ENCODE measurements at places on chromosomes 13 and 19.
A peak's percentile ranks its signal among the peaks of the same experiment; 100 is the strongest.

DNA sequence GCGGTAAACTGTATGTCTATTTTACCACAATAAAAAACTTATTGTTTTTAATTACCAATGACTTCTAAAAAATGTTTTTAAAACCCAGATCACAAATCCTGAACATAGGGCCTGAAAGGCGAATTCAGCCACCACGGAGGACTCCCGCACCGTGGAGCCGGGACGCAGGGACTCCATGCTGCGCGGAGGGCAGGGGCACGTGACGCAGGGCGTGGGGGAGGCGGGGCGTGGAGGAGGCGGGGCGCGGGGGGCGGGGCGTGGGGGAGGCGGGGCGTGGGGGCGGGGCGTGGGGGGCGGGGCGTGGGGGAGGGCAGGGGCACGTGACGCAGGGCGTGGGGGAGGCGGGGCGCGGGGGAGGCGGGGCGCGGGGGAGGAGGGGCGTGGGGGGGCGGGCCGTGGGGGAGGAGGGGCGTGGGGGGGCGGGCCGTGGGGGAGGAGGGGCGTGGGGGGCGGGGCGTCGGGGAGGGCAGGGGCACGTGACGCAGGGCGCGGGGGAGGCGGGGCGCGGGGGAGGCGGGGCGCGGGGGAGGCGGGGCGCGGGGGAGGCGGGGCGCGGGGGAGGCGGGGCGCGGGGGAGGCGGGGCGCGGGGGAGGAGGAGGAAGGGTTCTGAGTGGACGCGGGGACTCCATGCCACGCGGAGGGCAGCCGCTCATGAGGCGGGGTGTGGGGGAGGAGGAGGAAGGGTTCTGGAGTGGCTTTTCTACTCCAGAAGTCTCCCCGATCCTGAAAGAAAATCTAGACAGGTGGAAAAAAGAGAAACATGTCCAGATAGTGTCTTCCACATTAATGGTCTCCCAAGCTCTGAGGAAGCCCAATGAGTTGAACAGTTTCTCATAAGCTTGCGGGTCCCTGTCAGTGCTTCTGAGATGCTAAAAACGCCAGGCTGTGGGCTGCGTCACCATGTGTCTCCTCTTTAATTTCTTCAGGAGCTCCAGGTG lies 4.4 kb upstream of the PROZ start:
- DNase-seq = peak; percentile 71

DNA sequence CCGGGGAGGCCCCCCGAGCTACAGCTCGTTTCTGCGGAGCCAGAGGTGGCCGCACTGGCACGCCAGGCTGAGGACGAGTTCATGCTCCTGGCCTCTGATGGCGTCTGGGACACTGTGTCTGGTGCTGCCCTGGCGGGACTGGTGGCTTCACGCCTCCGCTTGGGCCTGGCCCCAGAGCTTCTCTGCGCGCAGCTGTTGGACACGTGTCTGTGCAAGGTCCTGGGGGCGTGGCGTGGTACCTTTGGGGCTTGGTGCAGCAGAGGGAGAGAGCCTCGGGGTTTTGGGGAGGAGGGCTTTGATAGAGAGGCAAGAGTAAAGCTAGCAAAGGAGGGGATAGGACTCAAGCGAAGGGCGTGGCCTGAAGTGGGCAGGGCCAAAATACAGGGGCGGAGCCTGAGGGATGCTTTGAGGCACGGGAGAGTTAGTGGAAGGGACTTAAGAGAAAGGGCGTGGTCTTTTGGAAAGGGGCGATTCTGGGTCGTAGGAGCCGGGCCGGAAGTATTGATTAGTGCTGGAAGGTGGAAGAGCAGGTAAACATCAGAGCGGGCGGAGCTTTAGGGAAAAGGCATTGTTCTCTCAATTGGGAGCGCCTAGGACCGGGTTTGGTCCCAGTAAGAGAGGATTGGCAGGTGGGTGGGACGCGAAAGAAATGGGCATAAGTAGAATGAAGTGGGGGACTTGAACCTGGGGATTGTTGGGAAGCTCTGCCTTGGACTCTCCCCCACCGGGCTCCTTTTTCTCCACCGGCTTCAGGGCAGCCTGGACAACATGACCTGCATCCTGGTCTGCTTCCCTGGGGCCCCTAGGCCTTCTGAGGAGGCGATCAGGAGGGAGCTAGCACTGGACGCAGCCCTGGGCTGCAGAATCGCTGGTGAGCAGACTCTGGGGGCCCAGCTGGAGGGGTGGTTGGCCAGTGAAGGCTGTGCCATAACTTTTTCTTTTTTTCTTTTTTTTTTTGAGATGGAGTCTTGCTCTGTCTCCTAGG lies 1.2 kb downstream of the PPM1N start:
- DNase-seq = peak; percentile 47

DNA sequence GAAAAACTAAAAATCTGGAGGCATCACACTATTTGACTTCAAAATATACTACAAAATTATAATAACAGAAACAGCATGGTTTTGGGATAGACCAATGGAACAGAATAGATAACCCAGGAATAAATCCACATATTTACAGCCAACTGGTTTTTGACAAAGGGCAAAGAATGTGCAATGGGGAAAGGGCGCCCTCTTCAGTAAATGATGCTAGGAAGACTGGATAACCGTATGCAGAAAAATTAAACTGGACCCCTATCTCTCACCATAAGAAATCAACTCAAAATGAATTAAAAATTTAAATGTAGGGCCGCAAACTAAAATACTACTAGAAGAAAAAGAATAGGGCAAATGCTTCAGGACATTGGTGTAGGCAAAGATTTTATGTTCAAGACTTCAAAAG lies 440.5 kb upstream of the SGCG start:
- DNase-seq = no peak

DNA sequence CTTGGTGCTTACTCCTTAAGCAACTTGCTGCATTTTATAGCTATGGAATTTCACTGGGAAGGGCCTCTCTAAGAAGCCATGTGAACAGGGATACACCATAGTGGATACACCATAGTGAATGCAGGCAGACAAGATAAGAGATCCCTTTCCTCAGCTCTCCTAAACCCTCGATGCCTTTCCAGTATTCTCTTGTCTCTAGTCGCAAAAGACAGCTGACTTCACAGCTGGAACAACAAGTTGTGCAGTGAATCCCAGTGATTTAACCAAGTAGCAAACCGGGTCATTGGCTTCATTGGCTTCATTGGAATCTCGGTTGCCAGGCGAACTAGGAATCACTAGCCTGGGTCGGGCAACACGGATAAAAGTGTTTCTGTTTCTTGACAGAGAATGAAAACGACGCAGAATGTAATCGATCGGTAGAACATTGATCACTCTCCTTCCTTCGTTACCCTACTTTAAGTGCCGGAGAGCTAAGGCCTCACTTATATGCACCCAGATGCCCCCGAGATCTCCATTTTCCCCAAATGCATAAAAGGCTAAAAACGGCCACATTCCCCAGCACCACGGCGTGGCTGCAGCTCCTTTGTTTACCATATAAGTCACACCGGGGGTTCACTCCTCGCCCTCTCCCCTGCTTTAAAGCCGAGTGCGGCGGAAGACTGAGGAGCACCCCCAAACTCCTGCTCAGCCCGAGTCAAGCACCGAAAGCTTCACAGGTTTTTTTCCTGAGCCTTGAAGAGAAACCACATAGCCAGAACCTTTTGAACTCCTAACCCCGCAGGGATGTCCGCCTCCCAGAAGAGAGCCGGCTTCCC lies 674 bp downstream of the TRPC4 start:
- DNase-seq = peak; percentile 58

DNA sequence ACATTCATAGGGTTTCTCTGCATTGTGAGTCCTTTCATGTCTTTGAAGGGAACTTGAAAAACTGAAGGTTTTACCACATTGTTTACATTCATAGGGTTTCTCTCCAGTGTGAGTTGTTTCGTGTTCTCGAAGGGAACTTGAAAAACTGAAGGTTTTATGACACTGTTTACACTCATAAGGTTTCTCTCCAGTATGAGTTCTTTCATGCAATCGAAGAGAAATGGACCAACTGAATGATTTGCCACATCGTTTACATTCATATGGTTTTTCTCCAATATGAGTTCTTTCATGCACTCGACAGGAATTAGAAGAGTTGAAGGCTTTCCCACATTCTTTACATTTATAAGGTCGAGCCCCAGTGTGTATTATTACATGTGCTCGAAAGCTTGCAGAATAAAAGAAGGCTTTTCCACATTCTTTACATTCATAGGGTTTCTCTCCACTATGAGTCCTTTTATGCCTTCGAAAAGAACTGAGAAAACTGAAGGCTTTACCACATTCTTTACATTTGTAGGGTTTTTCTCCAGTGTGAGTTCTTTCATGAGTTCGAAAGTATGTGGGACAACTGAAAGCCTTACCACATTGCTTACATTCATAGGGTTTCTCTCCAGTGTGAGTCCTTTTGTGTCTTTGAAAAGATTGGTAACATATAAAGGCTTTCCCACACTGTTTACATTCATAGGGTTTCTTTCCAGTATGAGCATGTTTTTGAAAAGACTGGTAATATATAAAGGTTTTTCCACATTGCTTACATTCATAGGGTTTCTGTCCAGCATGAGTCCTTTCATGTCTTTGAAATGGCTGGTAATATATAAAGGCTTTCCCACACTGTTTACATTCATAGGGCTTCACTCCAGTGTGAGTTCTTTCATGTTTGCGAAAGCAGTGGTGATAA lies 20.7 kb downstream of the ZNF14 start:
- no peak for DNase-seq

DNA sequence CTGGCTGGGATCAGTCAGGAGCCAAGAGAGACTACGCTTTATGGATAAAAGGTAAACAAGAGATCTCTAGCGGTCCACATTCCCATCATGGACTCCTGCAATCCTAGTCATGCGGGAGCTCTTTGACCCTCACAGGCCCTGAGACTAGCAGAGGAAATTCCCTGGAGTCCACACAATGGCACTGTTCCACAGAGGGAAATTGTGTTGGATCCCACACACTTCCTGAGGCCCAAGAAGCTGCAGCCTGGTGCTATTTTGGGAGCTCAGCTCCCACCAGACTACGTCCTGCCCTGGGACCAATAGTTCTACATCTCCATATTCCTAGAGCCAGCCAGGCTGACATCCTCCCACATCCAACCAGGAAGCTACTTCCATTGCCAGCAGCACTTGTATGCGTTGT lies 2358.4 kb downstream of the PCDH9 start:
- peak; percentile 0 for DNase-seq

GRCh38 chr19:10624585-10624984 lies 768 bp upstream of the SLC44A2 start:
- DNase-seq = no peak

GRCh38 chr13:111278258-111278657 lies 42.2 kb upstream of the TEX29 start:
- no peak for DNase-seq

- peak; percentile 12 for DNase-seq
These were observed 4.9 kb downstream of the GSX1 start for GRCh38 chr13:27797228-27797624.

DNA sequence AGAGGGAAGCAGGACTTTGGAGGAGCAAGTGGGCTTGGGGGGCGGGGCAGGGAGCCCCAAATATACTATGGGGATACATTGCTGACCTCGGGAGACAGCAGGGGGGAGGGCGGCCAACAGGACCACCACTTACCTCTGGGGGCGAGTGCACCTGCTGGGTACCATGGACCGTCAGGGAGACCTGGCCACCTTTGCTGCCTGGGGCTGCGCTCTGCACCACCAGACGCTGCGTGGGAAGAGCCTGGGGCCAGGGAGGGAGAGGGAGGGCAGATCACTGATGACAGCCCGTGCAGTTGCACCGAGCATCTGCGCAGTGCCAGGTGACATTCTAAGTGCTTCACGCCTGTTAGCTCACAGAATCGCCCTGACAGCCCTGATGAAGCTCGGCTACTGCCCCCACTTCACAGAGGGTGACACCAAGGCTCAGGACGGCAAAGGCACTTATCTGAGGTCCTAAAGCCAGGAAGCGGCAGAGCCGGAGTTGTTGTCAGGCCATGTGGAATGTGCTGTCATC lies 24.1 kb downstream of the RFX1 start:
- no peak for DNase-seq

DNA sequence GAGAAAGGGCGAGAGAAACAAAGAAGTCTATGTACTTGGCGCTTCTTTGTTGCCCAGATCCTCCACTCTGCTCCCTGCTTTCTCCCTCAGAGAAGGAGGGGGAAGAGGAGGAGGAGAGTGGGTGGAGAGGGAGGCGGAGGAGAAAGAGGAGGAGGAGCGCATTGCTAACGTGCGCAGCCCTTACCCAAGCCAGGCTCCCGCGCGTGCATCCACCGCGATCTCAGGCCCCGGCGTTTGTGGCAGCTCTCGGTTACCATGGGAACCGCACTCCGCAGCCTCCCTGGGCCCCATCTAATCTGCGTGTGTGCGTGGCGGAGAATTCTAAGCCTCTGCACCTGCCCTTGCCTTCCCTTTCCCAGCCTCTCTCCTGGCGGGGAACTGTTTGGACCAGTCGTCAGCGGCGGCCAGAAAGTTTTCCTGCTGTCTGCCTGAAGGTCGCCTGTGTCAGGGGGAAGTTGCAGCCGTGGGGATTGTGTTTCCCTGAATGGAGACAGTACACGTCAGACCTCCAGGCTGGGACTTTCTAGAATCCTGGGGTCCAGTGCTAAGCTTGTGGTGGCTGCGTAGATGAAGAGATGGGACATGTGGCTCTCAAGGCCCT lies at the start of gene ERICH6B:
Gene ERICH6B (minus strand): TSS at position 239 of the 601 bp plus-strand sequence. CDS start 18,734 bp downstream, outside the sequence.
- DNase-seq = peak; percentile 35

DNA sequence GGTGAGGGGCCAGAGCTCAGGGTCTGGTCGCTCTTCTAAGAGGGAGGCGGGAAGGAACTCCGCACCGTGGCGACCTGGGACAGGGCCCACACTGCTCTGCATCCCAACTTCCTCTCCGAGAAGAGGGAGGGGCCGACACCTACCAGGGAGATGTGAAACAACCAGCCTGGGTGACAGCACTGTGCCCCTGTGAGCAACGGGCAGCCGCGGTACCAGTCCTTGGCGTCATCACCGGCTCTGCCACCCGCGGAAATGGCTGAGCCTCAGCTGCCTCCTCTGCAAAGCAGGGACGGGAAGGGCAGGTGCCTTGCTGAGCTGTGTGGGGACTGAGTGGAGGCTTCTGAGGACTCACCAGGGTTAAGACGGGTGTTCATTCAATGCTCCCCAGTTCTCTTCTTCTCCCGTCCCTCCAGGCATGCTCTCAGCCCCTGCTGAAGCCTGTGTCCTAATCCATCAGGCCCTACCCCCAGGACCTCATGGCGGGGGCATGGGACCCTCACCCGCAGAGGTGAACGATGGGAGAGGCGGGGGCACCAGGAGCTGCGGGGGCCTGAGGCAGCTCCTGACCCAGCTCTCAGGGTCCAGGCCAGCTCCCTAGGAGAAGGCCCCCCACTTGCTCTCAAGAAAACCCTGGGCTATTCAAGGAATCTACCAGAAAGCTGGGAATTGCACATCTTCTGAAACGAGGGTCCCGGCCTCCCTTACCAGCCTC lies 9.3 kb downstream of the ZNF787 start:
- no peak for DNase-seq

- no peak for DNase-seq
These were observed 5.5 kb upstream of the SOHLH2 start for GRCh38 chr13:36219883-36220282.

GRCh38 chr13:41411522-41411921 lies 45.8 kb upstream of the RGCC start:
- DNase-seq = peak; percentile 58

- peak; percentile 5 for DNase-seq
These were observed 335.8 kb downstream of the SLITRK1 start for GRCh38 chr13:83546476-83546875.

DNA sequence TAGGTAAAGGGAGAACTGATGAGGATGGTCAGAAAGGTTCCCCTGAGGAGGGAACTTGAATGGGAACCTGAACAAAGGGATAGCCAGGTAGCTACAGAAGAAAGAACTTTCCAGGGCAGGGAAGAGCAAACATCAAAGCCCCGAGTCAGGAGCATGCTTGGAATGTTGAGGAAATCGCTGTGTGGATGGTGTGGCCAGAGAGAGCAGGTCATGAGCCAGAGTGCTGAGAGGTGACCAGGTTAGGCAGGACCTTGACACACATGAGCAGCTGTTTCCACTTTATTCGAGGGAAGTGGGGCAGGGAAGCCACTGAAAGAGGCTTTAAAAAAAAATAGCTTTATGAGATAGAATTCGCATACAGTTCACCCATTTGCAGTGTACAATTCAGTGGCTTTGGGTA lies 4.4 kb downstream of the RAB8A start:
- no peak for DNase-seq

Data from fibroblast of skin of right biceps (primary cell).